Activated naive CD8-positive, alpha-beta T cell treated with anti-CD3 and anti-CD28 coated beads for 36 hours (primary cell): ENCODE measurements at places on chromosomes 6 and 20. TPM values are rescaled to one million over a fixed set of nuclear protein-coding genes. Genes with fewer than 3 reads are reported as not detected.

Gene PSORS1C1
- not detected for total RNA-seq

Gene CST2
- total RNA-seq: not detected

Gene C20orf173
- total RNA-seq: not detected

Gene UBD
- 2.3 TPM for total RNA-seq

Gene ARHGAP18
- total RNA-seq: 7.0 TPM

Gene MEP1A
- not detected for total RNA-seq

Gene WFDC5
- total RNA-seq: not detected

Gene CFAP61
- total RNA-seq: not detected

Gene BPI
- total RNA-seq: not detected

Gene CTCFL
- total RNA-seq: not detected

GRCh38 chr6:166598441-166599138 is 12.1 kb upstream of the RAMACL start:
- H3K27me3 ChIP-seq: no peaks in the 10 kb centered on the region
- no peaks in the 10 kb centered on the region for H3K4me1 ChIP-seq
- H3K27ac ChIP-seq: no peak overlapping the region
- H3K36me3 ChIP-seq: peaks cover 3% of the 10 kb centered on the region
- no peak for DNase-seq

GRCh38 chr6:52391599-52391998 is 28.5 kb upstream of the EFHC1 start:
- no peaks in the 10 kb centered on the region for H3K27me3 ChIP-seq
- no peak for DNase-seq
- H3K4me3 ChIP-seq: no peak overlapping the region
- H3K27ac ChIP-seq: peak overlapping the region; percentile 64

GRCh38 chr6:144263786-144264185 is 21.3 kb upstream of the UTRN start:
- H3K4me3 ChIP-seq: no peak overlapping the region
- no peaks in the 10 kb centered on the region for H3K36me3 ChIP-seq
- no peaks in the 10 kb centered on the region for H3K4me1 ChIP-seq
- no peak for DNase-seq
- H3K27ac ChIP-seq: no peak overlapping the region

- peaks cover 6% of the 10 kb centered on the region for H3K27me3 ChIP-seq
- H3K4me1 ChIP-seq: no peaks in the 10 kb centered on the region
- no peak overlapping the region for H3K4me3 ChIP-seq
Observed at GRCh38 chr20:9903048-9903655, 64.3 kb upstream of the PAK5 start.

- no peaks in the 10 kb centered on the region for H3K36me3 ChIP-seq
- no peak for DNase-seq
- H3K27me3 ChIP-seq: peaks cover 53% of the 10 kb centered on the region
Observed at GRCh38 chr20:62980380-62980960, 26.3 kb downstream of the BHLHE23 start.

DNA sequence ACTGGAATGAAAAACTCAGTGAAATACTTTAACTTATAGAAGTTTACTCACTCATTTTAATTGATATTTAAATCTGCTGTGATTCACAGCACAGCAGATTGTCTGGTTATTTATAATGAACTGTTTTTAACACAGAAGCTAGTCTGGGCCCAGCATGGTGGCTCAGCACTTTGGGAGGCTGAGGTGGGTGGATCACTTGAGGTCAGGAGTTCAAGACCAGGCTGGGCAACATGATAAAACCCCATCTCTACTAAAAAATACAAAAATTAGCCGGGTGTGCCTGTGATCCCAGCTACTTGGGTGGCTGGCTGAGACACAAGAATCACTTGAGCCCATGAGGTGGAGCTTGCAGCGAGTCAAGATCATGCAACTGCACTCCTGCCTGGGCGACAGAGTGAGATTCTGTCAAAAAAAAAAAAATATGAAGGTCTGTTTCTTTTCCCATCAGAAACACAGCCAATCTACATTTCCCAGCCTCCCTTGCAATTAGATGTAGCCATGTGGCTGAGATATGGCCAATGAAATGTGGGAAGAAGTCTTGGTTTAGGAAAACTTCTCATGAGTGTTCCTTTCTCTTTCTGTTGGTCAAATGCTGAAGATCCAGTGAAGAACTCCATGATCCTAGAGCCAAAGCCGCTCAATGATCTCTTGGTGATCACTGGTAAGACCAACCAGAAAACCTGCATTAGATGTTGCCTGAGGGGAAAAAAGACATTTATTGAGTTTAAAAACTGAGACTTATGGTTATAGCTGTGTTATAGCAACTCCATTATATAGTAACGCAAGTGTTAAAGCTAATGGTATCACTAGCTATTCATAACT is 31.3 kb upstream of the BTN3A2 start:
- peaks cover 50% of the 10 kb centered on the region for H3K27me3 ChIP-seq
- peaks cover 3% of the 10 kb centered on the region for H3K36me3 ChIP-seq
- peaks cover 47% of the 10 kb centered on the region for H3K4me1 ChIP-seq
- DNase-seq: no peak

DNA sequence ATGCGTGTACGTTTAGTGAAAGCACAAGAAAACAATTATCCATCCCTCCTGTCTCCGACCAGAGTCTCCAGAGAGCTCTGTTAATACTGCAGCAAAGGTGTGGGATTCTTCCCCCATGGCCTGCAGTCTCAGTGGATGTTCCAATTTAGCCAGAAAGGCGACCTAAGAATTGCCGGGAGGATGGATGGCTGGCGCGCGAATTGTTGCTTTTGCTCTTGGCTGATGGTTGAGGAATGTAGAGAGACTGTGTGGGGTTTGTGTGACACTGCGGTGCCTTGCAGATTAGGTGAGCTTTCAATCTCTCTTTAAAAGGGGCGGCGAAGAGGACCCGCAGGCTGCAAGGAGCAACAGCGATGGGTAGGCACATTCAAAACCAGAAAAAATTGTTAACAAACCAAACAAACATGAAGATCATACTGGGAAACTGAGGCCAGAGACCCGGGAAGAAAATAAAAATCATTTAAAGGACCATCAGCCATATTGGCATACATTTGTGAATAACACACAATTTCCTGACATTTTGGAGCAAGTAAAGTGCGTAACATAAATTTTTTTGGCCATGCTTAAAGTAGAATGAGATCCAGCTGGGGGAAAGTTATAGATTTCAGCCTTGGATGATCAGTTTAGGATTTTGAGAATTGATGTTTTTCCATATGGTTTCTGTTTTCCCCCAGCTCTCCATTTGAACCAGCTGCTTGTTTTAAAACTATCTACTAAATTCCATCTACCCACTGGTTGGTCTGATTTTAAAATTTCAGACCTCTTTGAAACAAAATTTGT is 46.3 kb downstream of the GNAS start:
- peaks cover 80% of the 10 kb centered on the region for H3K4me1 ChIP-seq
- H3K27me3 ChIP-seq: no peaks in the 10 kb centered on the region
- DNase-seq: no peak
- H3K4me3 ChIP-seq: no peak overlapping the region
- H3K27ac ChIP-seq: peak overlapping the region; percentile 72

DNA sequence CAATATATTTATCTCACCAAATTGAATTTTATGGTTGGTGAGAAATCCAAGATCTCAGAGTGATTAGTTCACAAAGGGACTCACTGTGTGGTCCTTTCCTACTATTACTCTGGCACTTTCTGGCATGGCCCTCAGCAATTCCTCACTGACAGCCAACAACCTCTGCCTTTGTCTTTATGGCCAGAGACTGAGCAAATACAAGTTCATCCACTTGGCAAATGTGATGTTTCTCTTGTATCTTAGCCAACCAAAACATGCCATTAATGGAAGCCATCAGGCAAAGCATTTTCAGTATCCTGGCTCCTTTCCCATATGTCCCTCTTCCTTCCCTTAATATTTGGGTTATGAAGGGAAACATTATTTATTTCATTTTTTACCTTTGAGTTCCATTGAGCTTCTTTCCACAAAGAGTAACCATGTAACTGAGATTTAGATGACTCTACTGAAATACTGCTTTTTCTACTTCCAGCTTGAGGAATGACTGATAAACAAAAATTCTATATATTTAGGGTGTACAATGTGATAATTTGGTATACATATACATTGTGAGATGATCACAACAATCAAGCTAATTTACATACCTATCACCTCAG is 30.8 kb upstream of the SMLR1 start:
- H3K27ac ChIP-seq: no peak overlapping the region
- no peak overlapping the region for H3K4me3 ChIP-seq
- H3K36me3 ChIP-seq: peaks cover 2% of the 10 kb centered on the region
- no peaks in the 10 kb centered on the region for H3K27me3 ChIP-seq

GRCh38 chr20:13898012-13898612 is 92.3 kb downstream of the SEL1L2 start:
- H3K4me3 ChIP-seq: no peak overlapping the region
- no peak overlapping the region for H3K27ac ChIP-seq
- DNase-seq: no peak
- H3K36me3 ChIP-seq: no peaks in the 10 kb centered on the region

- DNase-seq: no peak
- no peaks in the 10 kb centered on the region for H3K36me3 ChIP-seq
- no peak overlapping the region for H3K4me3 ChIP-seq
- no peak overlapping the region for H3K27ac ChIP-seq
Observed at GRCh38 chr6:138428944-138429598, 25.0 kb downstream of the HEBP2 start.

DNA sequence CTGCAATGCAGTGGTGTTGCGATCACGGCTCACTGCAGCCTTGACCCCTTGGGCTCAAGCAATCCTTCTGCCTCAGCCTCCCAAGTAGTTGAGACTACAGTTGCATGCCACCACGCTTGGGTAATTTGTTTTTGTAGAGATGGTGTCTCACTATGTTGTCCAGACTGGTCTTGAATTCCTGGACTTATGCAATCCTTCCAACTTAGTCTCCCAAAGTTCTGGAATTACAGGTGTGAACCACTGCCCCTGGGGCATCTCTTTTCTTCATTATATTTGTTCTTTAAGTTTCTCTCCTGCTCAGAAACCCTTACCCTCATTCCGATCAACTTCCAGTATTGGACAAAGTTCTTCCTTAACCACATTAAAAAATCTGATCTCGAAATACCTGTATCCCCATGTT is 44.7 kb upstream of the DEK start:
- H3K4me1 ChIP-seq: no peaks in the 10 kb centered on the region
- peaks cover 14% of the 10 kb centered on the region for H3K27me3 ChIP-seq
- no peaks in the 10 kb centered on the region for H3K36me3 ChIP-seq
- H3K4me3 ChIP-seq: no peak overlapping the region
- H3K27ac ChIP-seq: no peak overlapping the region

- no peak for DNase-seq
- H3K4me1 ChIP-seq: no peaks in the 10 kb centered on the region
- H3K27ac ChIP-seq: no peak overlapping the region
- no peaks in the 10 kb centered on the region for H3K36me3 ChIP-seq
- H3K4me3 ChIP-seq: no peak overlapping the region
Observed at GRCh38 chr6:5905431-5906339, 101.0 kb downstream of the NRN1 start.

DNA sequence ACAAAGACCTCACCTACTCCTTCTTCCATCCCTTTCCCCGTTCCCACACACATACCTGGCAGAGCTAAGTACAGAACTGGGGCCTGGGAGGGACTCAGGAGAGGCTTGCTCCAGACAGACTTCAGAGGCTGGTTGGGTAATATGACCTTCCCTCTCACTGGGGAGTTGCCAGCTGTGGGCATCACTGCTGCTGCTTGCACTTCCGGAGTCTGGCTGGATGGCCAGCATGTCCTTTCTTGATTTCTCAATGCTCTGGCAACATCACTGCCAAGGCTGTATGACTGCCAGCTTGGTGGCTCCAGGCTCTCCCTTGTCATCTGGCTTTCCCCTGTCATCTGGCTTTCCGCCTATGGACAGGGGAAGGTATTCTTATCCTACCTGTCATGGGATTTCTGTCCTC is 47.8 kb downstream of the CDH22 start:
- DNase-seq: no peak
- H3K4me1 ChIP-seq: no peaks in the 10 kb centered on the region
- H3K36me3 ChIP-seq: no peaks in the 10 kb centered on the region
- no peak overlapping the region for H3K27ac ChIP-seq
- no peak overlapping the region for H3K4me3 ChIP-seq

DNA sequence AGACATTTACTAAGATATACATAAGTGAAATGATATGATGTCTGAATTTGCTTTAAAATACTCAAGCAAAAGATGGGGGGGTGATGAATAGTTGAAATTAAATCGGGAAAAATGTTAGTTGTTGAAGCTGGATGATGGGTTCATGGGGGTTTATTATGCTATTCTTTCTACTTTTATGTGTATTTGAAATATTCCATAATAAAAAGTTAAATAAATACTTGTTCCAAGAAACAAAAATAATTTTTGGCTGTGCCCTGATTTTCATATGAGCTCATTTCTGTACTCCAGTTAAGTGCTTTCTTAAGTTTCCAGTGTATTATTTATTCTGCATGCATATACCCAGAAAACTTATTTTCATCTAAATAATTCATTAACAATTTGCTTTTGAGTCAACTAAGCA is 138.6 kb downstream of the AIG1 start:
- no peaks in the 10 kb centered on the region for H3K27me3 ChIP-seq
- no peak overlapping the region for H3K4me3 ChIP-seq
- peaks cover 22% of the 10 kb centered on the region for H3K36me3 ChIP-seq
- H3K4me1 ChIP-seq: peaks cover 17% of the 10 kb centered on the region

DNA sequence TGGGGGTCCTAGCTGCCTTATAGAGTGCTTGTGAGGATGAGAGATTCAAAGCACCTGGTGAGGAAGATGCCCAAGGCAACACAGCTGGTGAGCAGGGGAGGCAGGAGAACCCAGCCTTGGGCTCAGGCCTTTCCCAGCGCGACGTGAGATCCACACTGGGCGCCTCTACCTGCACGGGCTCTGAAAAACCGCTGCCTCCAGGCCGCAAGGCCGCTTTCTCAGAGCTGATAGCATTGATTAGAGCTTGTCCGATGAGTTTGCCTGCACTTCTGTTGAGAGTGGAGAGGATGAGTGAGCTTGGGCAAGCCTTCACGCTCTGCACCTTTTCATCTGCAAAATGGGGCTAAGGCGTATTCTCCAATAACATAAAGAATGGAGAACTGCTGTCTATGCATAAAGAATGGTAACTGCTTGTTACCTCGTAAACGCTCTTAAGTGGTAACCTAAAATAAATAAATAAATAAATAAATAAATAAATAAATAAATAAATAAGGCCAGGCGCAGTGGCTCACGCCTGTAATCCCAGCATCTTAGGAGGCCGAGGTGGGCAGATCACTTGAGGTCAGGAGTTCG is 916 bp downstream of the PABPC1L start:
- H3K36me3 ChIP-seq: peaks cover 27% of the 10 kb centered on the region
- peak overlapping the region; percentile 88 for H3K4me3 ChIP-seq
- peak overlapping the region; percentile 83 for H3K27ac ChIP-seq
- DNase-seq: no peak
- H3K4me1 ChIP-seq: peaks cover 34% of the 10 kb centered on the region
- H3K27me3 ChIP-seq: no peaks in the 10 kb centered on the region
